Fibroblast of upper back skin (primary cell): ENCODE measurements at places on chromosomes 7 and 10.

DNA sequence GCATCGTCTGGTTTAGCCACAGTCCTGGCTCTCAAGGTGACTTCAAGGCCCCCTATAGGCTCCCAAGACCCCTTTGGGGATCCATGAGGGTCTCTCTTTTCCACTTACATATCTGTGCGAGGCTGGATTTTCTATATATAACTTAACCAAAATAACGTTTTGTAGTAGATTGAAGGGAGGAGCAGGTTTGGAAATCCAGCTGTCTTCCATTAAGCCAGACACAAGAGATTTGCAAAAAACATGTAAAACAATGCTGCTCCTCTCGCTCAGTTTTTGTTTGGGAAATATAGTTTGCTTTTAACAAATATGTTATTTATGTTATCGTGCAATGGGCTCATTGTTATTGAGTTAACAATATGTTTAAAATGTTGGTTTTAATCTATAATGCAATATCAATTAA, 811.2 kb downstream of the TYW1 start:
- no peak for DNase-seq

GRCh38 chr7:50449501-50449880, 659 bp downstream of the FIGNL1 start:
- no peak for DNase-seq

DNA sequence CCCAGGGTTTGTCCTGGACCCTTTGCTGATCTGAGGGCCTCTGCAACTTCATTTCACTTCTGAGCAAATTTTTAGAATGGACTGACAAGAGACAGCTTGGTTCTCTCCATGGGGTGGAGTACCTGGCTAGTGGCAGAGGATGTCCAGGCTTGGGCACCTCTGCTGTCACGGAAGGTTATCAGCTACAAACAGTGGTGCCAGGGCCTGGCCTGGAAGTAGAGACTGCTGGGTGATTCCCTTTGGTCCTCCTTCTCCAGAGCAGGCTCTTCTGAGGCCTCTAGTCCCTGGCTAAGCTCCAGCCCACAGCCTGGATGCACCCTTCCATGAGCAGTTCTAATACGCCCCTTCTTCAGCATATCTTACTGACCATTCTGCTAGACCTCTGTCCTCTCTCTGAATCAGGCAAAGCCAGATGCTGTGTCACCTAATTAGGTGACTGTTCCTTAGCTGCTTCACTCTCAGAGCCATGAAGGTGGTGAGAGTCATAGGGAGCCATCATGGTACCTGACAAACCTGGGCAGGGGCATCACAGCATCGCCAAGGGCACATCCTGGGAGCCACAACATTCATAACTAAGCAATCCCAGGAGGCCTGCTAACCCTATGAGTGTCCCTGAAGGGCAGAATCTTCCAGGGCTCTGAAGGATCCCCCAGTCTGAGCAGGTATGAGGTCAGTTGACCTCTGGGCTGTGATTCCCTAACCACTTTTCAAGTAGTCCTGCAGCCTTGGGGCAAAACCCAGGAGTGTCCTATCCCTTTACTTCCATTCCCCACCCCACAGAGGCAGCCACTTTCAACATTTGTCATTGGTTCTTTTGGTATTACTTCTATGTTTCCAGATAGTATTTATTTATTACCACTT, 4.0 kb downstream of the ARHGAP22 start:
- DNase-seq = no peak

- DNase-seq = no peak
These were observed 86.0 kb upstream of the ARID5B start for GRCh38 chr10:61815496-61815895.

- DNase-seq = no peak
These were observed 327.4 kb downstream of the AGMO start for GRCh38 chr7:15234431-15234830.

DNA sequence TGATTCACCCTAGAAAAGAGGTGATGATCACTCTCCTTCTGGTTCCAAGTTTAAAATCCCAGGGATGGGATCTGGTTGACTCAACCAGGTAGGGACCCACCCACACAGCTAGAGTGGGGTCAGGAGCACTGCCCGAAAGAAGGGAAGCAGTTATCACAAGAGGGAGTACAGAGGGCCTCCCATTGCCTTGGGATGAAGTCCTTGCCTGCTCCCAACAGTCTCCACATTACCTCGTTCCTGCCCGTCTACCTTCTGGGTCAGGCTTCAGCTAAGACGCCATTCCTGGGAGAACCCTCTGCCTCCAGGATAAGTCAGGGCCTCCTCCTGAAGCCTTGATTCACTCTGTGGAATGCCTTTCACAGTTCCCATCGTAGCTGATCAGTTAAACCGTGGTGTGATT, 23.8 kb downstream of the ZMIZ2 start:
- DNase-seq = no peak

GRCh38 chr7:23347682-23348180, 48.6 kb downstream of the MALSU1 start:
- DNase-seq = peak; percentile 82

GRCh38 chr7:44461387-44461786, 29.1 kb downstream of the NUDCD3 start:
- DNase-seq = peak; percentile 81

- DNase-seq = no peak
These were observed 289.5 kb downstream of the XPNPEP1 start for GRCh38 chr10:109633846-109634245.

DNA sequence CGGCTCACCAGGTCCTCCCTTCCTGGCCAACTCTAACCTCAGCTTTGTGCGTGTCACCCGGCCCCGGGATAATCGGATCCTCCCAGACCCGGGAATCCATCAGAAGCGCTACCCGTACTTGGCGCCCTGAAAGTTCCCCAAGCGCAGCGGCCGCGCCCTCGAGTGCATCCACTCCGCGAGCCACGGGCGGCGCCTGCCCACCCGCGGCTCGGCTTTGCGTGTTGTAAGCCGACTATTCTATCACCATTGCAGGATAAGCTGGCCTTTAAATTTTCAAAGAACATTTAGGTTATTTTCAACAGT, 35.7 kb upstream of the EBLN1 start:
- no peak for DNase-seq

- peak; percentile 19 for DNase-seq
These were observed 57.0 kb upstream of the DKK1 start for GRCh38 chr10:52256832-52257691.

- DNase-seq = peak; percentile 51
These were observed 352.7 kb downstream of the CXCL12 start for GRCh38 chr10:44032216-44032615.

DNA sequence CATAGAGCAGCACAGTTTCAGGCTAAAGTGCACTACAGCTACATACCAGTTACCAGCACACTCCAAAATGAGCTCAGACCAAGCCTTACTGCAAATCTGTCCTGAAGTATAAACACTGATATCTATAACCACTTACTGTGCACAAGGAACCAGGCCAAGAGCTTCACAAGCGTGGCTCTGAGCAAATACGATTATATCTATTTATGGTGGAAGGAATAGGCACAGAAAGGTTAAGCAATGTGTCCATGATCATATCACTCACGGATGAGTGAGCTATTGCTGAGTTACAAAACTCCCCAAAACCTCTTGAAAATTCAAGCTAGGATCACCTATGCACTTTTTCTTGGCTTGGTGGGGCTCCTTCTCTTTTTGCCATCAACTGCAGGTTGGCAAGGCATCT, 84.9 kb downstream of the GPAM start:
- no peak for DNase-seq

DNA sequence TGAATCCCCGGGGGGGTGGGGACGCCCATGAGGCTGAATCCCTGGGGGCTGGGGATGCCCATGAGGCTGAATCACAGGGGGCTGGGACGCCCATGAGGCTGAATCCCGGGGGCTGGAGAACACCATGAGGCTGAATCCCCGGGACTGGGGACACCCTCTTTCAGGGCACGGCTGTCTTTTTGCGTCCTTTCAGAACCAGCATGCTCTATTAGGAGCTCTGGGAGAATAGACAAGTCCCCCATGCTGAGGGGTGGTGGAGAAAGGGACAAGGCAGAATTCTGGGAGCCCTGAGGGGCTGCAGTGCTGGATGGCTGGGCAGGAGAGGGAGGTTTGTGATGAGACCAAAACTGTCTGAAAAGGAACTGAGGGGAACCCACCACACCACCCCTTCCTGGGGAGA, 257.3 kb upstream of the TCERG1L start:
- DNase-seq = no peak

GRCh38 chr10:86192691-86193090, 173.9 kb downstream of the GRID1 start:
- DNase-seq = no peak

- DNase-seq = no peak
These were observed 18.1 kb downstream of the KAZALD1 start for GRCh38 chr10:101079874-101080273.

DNA sequence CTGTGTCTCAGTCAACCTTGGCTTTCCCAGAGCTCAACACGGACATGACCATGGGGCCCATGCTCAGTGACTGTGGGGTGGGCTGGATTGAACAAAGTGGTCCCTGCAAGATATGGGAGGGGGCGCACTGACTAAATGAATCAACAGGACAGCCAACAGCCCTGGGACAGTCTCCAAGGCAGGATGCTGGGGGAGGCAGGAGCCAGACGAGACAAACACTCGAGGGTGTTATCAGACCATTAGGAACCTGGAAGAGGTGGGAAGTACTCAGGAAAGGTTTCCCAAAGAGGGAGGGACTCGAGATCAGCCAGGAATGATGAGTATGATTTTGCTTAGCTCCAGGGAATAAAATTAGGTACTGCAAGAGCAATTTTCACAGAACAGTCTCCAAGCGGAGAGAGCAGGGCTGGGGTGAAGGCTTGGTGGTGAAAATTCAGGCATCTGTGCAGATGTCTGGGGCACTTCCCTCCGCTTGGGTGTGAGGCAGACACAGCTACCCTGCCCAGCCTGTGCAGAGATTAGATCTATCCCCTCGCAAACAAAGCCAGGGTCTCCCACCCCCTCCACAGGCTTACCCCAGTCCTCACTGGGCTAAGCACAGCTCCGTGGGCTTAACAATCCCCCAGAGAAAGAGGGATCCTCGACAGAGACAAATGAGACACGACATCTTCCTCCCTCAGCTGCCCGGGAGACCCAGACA, 261.1 kb upstream of the ZMIZ1 start:
- DNase-seq = no peak

DNA sequence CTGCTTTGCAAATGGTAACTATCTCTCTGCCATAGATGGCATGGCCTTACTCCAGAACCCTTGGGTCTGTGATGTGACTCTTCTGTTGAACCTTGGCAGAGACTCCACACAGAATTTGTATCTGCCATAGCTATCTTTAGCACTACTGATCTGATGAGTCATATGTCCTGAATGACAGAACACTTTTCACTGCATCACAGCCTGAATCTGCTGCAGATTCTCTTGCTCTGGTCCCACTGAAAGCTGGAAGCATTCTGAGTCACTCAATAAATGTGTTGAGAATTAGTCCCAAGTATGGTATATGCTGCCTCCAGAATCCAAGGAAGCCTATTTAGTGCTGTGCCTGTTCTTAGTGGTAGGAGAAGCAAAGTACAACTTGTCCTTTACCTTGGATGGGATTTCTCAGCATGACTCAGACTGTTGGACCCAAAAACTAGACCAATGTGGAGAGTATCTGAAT, 39.5 kb upstream of the ANKRD1 start:
- peak; percentile 97 for DNase-seq

GRCh38 chr10:121268363-121268762, 329.9 kb downstream of the FGFR2 start:
- DNase-seq = no peak

DNA sequence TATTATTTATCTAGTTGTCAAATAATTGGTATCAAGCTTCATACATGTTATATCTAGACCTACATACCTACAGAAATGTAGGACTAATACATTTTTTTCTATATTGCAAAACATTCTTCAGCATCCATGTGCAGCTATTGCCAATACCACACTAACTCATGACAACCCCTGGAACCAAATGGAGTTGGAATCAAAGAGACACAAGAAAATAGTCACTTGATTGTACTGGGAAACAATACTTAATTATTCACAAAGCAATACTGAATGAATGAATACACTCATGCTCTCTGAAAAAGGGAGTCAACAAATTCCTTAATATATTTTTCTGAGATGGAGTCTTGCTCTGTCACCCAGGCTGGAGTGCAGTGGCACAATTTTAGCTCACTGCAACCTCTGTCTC, 10.4 kb upstream of the CFAP43 start:
- DNase-seq = no peak

DNA sequence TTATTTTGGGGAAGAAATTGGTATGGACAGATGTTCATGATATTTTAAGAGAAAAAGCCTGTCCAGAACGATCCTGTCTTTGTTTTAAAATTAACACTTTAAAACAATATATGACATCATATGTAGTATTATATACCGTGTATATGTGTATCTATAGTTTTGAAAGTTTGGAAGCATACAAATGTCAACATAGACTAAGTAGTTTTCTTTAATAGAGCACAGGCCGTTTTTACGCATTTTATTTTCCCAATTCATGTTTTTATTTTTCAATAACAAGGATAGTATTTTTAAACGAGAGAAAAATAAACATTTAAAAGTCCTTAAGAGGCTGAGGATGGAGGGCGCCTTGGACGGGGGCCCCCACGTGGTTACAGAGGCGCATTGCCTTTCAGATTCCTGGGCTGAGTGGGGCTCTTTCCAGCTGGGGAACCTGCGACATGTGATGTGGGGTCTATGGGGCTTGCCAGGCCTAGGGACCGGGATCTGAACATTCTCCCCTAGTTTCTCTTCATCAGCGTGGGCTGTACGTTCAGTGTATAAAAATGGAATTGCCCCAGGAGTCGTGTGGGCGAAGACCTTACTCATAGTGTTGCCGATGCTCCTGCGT, 127.8 kb upstream of the ZNF746 start:
- peak; percentile 61 for DNase-seq

DNA sequence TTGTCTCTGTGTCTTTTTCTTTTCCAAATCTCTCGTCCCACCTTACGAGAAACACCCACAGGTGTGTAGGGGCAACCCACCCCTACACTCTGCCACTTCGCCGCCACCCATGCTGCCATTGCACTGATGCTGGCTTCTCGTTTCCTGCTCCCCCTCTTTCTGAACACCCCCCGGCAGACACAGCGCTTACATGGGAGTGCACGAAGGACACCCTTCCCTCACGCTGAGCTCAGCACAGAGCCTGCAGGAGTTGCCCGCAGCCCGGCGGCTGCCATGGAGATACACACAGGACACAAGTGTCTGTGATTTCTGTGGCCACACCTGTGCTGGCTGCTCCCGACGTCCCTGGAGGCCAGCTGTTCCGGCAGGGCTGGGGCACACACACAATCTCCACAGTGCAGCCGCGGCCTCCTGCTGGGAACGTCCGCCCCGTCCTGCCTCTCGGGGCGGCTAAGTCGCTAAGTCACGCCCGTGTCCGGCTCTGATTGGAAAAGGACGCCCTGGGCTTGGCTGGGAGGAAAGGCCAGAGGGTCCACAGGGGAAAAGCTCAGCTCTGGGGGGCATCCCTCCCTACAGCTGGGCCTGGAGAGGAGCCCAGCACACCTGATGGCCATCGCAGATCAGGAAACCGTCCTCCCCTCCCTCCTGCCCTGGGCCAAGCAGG, 349.8 kb downstream of the PTPRN2 start:
- DNase-seq = no peak
